Liver (tissue), 10 donors: ENCODE measurements at places on chromosomes 5 and 9. TPM values are rescaled to one million over a fixed set of nuclear protein-coding genes. Genes with fewer than 3 reads are reported as not detected.

The IL9 gene
- total RNA-seq, result not detected

The RETREG1 gene
- 0.70 TPM for total RNA-seq

The CLPTM1L gene
- total RNA-seq, result 135 TPM

DNA sequence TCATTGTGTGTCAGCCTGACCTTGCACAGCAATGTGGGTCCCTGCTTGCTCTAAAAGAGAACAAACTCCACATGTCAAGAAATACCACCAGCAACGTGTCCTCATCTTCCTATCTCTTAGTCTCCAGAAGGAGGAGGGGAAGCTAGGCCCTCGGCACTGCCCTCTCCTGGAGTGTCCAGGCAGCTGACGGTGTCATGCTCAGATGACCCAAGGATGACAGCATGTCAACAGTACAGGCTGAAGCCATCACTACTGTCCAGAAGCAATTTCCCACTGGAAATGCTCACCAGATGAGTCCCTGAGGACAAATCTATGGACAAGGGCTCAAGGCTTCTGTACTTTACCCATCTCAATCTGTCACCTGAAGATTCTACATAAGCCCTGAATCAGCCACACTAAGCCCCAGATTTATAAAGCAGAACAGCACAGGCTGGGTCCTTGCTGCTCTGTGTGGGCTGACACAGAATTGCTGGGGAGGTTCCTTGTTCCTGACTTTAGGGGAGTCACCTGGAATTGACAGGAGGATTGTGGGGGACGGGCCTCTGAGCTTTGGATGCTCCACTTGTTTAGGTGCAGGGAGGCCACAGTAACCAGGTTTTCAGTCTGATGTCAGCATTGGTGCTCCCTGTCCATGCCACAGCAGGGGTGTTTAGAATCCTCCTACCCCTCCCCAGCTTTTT is 210.2 kb downstream of the DAB2IP start:
- no peak overlapping the region for H3K4me3 ChIP-seq
- DNase-seq, result peak; percentile 51
- H3K27ac ChIP-seq, result no peak overlapping the region

GRCh38 chr9:126131066-126132010 is 195.3 kb upstream of the MVB12B start:
- no peak overlapping the region for H3K27ac ChIP-seq
- no peaks in the 10 kb centered on the region for H3K36me3 ChIP-seq
- no peaks in the 10 kb centered on the region for H3K27me3 ChIP-seq
- H3K4me3 ChIP-seq, result no peak overlapping the region

DNA sequence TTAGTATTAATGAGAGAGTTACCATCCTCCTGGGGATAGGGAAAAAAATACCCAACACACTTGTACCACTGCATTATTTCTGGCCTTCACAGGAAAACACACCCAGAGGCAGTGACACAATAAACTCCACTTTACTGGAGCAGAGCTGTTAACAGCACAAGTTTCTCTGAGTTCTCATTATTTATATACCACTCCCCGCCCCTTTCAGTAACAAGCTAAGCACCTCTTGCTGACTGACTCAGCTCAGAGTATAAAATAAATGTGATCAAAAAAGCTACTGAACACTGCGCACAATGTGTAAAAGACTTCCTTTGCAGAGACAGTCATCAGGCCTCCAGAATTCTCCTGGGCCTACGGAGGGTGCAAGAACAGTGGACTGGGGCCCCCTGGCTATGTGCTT is 21.6 kb downstream of the KLF9 start:
- no peaks in the 10 kb centered on the region for H3K36me3 ChIP-seq
- peaks cover 35% of the 10 kb centered on the region for H3K4me1 ChIP-seq
- H3K4me3 ChIP-seq, result no peak overlapping the region
- no peaks in the 10 kb centered on the region for H3K27me3 ChIP-seq
- no peak for DNase-seq
- no peak overlapping the region for H3K27ac ChIP-seq

DNA sequence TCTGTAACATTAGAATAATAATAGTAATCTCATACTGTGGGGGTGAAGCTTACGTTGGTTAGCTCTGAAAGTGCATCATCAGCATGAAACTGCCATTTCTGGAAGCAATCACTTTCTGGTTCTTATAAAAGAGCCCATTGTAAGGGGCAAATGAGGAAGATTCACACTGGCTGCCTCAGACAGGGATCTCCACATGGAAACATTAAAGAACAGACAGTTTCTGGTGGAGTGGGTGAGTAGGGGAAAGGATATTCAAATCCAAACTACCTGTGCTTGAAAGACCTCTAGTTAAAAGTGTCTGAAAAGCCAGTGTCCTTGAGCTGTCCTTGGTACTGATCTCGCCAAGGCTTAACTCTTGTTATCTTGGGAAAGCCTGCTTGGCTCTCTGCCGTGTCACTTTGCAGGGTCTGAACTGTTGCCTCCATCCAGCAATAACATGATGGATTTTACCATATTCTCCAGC is 19.1 kb upstream of the SLC31A2 start:
- no peak overlapping the region for H3K27ac ChIP-seq
- H3K4me3 ChIP-seq, result no peak overlapping the region
- no peaks in the 10 kb centered on the region for H3K27me3 ChIP-seq
- no peaks in the 10 kb centered on the region for H3K36me3 ChIP-seq
